Testis (tissue), 5 donors: ENCODE measurements at places on chromosomes 6 and 20. TPM values are rescaled to one million over a fixed set of nuclear protein-coding genes. Genes with fewer than 3 reads are reported as not detected.

The OLIG3 gene
- not detected for polyA plus RNA-seq

DNA sequence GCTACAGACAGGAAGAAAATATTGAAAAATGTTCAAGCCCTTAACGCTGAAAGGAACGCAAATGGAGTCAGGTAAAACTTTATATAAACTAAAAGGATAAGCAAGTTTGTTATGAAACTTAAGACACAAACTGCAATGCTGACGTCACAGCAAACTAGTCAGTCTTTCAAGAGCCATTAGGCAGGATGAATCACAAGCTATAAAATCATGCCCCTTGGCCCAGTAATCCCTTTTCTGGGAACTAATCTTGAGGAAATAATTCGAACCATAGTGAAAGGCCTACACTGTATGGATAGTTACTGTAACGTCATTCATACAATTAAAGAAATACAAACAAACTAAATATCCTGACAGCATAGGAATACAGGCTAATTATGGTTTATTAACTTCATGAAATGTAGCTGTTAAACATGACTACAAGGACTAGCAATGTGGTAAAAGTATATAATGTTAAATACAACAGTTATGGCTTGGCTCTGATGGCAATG lies 42.7 kb upstream of the HINT3 start:
- DNase-seq: no peak

DNA sequence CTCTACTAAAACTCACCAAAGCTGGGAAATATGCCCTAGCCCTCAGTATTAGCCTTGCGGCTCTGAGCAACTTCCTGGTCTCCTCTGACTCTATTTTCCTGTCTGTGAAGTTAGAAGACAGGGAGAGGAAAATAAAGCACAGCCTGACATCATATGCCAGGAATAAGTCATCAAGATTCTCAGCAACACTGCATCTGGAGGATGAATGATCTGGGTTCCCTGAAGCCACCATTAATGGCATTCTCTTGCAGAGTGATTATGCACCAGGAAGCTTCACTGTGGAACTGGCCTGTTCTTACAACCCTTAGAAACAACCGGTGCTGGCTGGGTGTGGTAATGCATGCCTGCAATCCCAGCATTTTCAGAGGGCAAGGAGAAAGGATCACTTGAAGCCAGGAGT lies 12.4 kb downstream of the ADGRF5 start:
- DNase-seq: no peak

- DNase-seq: peak; percentile 47
These were observed 37.7 kb downstream of the KIF25 start for GRCh38 chr6:168035098-168035660.

The HLA-DQA1 gene
- polyA plus RNA-seq: 33.9 TPM

The RPS6KA2 gene
- 18.4 TPM for polyA plus RNA-seq

The HLA-G gene
- 7.4 TPM for polyA plus RNA-seq

The GMEB2 gene
- 20.3 TPM for polyA plus RNA-seq

GRCh38 chr6:125258651-125259353 lies 43.0 kb downstream of the HDDC2 start:
- DNase-seq: no peak

The PRICKLE4 gene
- not detected for polyA plus RNA-seq

DNA sequence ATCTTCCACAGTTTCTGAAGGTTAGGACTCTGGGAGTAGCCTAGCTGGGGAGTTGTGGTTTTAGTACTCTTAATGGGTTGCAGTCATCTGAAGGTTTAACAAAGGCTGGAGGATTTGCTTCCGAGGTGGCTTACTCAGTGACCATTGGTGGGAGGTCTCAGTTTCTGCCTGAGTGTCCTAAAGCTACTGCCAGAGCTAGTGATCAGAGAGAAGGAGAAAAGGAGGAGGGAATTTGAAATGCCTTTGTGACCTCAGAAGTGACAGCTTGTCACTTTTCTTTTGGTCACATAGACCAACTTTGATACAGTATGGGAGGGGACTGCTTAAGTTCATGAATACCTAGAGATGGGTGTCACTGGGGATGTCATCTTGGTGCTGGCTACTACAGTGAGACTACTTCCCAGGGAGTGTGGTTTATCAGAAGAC lies 41.3 kb downstream of the NCOA3 start:
- no peak for DNase-seq

The APOM gene
- 27.9 TPM for polyA plus RNA-seq

The MYO6 gene
- polyA plus RNA-seq: 31.5 TPM

GRCh38 chr6:16154904-16155303 lies 26.0 kb downstream of the MYLIP start:
- DNase-seq: peak; percentile 34

The SNX14 gene
- 170 TPM for polyA plus RNA-seq

The MTFR2 gene
- polyA plus RNA-seq: 21.1 TPM

DNA sequence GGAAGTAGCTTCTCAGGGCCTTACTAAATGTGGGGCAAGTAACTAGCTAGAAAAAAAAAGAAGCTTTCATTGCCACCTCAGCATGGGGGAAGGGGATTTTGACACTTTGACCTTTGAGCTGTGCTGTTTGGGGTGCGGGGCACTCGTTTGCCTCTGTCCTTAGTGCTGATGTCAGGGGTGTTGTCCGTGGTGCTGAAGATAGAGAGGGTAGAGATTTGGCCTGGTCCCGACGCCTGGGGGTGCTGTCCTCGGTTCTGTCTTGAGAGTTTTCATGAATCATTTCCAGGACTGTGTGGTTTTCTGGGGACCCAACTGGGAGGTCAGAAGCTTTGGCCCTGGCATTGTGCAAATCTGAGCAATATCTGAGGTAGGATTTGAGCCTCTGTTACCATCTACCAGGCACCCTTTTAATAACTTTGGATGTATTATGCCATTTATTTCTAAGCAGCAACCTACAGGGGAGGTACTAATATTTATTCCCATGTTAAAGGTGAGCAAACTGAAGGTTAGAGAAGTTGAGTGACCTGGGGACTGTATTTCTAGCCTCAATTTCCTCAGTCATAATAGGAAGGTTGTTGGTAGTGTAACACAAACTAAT lies 78.0 kb downstream of the DLGAP4 start:
- DNase-seq: peak; percentile 56

The R3HDML gene
- 0.38 TPM for polyA plus RNA-seq

GRCh38 chr6:154308986-154309385 lies 47.6 kb downstream of the IPCEF1 start:
- no peak for DNase-seq

The RPS21 gene
- 1,052 TPM for polyA plus RNA-seq

The PRSS16 gene
- 4.5 TPM for polyA plus RNA-seq

The CCR6 gene
- polyA plus RNA-seq: 5.3 TPM

The SRMS gene
- 0.42 TPM for polyA plus RNA-seq

The WFDC13 gene
- polyA plus RNA-seq: not detected

DNA sequence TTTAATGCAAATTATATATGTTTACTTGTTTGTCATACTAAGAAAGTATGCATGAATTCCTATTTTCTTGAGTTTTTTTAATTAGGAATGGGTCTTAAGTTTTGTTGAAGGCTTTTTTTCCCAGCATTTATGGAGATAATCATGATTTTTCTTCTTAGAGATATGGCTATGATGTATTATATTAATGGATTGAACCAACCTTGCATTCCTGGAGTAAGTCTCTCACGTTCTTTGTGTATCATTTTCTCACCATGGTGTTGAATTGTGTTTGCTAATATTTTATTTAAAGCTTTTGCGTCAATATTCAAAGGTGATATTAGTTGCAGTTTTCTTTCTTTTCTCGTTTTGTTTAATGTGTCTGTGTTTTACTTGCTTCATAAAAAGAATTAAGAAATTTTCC lies 48.4 kb upstream of the SLC35D3 start:
- no peak for DNase-seq

- DNase-seq: no peak
These were observed 579.9 kb downstream of the EPM2A start for GRCh38 chr6:145155411-145155810.

GRCh38 chr6:56714982-56715456 lies 72.3 kb upstream of the DST start:
- DNase-seq: no peak

GRCh38 chr20:4563534-4563933 lies 158.2 kb upstream of the PRND start:
- DNase-seq: peak; percentile 32

DNA sequence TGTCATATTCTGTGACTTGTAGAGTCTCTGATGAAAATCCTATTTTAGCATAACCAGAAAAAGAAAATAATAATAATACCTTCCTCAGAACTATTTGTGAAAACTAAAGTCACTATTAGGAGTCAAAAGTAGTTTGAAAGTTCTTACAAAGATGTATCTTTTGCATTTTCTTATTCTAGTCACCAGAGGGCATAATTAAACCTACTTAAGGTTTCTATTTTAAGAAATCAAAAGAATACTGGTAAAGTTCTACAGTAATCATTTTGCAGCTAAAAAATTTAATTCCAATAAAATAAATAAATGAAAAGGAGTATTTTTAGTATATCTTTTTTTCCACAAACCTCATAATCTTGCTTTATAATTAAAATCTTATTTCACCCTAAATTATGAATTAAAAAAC lies 28.0 kb upstream of the MCM9 start:
- DNase-seq: no peak

GRCh38 chr6:75334266-75335040 lies 49.9 kb upstream of the TMEM30A start:
- no peak for DNase-seq

GRCh38 chr6:170166511-170167122 lies 124.3 kb downstream of the DLL1 start:
- peak; percentile 9 for DNase-seq

DNA sequence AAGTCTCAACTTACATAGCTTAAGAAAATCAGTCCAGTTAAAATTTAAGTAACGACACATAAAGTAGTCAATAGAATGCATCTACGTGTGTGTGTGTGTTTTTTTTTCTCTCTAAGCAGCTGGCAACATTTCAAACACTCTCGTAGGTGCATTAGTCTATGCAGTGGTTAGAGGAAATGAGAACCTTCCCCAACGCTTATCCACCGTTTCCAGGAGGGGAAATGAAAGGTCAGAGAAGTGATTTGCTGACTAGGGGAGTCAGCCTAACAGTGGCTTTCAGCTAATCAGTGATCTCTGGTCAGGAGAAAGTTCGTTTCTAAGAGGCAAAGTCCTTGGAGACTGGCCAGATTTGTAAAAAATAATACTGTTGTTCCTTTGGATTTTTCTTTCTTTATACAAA lies 806.6 kb downstream of the C6orf118 start:
- DNase-seq: no peak

DNA sequence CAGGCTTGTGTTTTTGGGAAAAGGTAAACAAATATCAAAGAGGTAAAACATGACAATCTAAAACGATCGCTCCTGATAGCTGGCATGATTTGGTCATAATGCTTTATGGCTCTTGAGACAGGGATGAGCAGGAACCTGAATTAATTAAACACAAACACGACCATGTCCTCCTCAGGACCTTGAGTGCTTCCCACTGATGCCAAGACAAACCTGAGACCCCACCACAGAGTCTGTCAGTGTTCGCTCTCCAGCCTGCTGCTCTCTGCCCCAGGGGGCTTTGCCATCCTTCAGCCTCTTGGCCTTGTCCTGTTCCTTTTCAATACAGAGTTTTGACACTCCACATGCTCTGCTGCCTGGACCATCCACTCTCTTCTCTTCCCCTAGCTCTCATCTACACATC lies 119.4 kb downstream of the MAN1A1 start:
- no peak for DNase-seq

- no peak for DNase-seq
These were observed 145.5 kb downstream of the TENT5A start for GRCh38 chr6:81606965-81607381.

DNA sequence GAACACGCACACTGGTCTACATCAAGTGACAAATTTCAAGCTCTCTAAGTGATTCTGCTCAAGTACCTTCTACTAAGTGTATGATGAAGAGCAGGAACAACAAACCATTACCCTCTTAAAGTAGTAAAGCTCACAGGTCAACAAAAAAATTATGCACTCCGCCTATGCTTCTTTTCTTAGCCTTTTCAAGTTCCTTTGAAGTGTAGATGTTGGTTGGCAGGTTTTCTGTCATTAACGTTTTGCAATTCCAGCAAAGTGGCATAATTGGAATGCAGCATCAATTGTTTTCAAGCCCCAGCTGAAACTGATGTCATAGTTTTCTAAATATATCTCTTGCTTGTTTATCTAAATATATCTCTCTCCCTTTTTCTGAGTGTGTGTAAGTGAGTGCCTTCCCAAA lies 396.9 kb upstream of the EYS start:
- no peak for DNase-seq

DNA sequence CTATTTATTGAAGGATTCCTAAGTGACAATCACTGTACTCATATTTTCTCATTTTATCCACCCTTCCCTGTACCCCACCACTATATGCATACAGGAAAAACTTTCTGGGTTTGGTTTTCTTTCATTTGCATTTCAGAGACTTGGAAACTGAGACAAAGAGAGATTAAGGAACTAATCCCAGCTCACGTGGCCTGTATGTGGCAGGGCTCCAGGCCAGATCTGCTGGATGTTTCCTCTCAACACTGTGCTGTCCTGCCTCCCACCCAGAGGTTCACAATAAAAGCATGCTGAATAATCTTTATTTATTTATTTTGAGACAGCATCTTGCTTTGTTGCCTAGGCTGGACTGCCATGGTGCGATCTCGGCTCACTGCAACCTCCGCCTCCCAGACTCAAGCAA lies 50.2 kb downstream of the CEP162 start:
- no peak for DNase-seq

DNA sequence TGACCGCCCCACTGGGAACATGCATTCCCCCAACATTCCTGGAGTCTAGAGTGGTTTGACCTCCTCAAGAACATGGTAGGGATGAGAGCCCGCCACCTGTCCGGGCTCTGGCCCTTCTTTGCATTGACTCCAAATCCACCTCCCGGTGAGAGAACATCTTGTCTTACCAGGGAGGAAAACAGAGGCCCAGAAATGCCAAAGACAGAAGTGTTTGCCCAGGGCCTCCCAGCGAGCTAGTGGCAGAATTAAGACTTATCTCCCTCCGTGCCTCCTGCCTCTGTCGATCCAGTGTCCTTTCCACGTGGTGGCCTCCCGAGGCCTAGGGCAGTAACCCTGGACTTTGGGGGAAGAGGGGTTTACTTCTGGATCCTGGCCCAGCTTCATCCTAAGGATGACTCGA lies 134.8 kb downstream of the JPH2 start:
- no peak for DNase-seq

DNA sequence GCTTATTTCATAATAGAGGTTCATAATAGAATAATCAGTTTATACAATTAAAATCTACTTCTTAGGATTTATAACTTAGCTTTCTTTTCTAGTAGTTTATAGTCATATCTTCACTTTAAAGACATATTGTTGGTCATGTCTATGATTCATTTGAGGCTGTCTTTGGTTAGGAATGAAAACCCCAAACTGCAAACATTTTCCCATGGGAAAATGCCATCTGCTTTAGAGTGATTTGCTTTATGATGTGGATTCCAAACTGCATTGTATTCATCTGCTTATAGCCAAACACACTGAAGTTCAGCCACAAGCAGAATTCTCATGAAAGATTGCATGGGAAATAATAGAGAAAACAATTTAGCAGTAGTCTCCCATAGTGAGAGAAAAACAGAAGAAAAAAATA lies 128.0 kb downstream of the RFPL4B start:
- DNase-seq: no peak

The TRIM39 gene
- polyA plus RNA-seq: 58.1 TPM
